ENCODE measurements at places on chromosomes 7 and 10.

- DNase-seq: no peak
These were observed 84.5 kb downstream of the SRPK2 start for GRCh38 chr7:105304040-105304895.

GRCh38 chr10:50614444-50615137, 9.2 kb downstream of the SGMS1 start:
- DNase-seq: no peak

DNA sequence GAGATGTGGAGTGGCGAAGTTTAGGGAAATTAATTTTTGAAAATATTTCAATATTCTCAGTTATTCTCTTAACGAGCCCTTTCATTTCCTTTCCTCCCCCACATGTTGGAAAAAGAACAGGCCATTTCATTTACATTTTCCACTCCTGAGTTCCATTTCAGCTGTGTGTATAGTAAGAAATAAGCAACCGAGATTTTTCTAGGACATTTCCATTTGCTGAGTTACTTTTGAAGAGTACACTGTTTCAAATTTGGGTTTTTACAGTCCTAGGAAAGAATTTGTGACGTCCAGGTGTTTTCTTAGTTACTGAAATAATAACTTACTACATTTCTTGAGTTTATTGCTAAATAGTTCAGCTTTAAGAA, 1.2 kb downstream of the SEPTIN7 start:
- DNase-seq: no peak

GRCh38 chr7:44615149-44615611, 8.8 kb downstream of the OGDH start:
- peak; percentile 41 for DNase-seq

GRCh38 chr10:17645621-17646345, 1.8 kb downstream of the STAM start:
- DNase-seq: no peak

DNA sequence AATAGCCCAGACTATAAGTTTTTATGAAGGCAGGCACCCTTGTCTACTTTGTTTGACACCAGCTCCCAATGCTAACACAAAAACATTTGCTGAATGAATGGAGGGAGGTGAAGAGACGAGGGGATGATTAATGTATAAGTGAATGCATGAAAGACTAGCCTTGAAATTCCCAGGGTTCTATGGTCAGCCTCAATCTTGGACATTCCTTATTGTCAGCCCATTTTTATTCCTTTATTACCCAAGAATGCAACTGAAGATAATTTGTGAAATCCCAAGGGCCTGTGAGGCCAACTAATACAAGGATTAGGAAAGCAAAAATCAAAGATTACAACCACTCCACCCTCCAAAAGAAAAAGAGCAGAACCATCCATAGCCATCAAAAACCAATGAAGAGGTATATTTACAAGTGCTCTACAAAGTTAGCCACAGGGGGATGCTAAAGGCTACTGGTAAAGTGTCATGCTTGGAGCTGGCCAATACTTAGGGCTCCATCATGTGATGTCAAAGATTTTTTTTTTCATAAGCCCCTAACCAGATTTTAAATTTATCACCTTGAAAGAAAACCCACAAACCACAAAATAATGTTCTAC, 40.0 kb upstream of the ASAH2 start:
- DNase-seq: no peak

DNA sequence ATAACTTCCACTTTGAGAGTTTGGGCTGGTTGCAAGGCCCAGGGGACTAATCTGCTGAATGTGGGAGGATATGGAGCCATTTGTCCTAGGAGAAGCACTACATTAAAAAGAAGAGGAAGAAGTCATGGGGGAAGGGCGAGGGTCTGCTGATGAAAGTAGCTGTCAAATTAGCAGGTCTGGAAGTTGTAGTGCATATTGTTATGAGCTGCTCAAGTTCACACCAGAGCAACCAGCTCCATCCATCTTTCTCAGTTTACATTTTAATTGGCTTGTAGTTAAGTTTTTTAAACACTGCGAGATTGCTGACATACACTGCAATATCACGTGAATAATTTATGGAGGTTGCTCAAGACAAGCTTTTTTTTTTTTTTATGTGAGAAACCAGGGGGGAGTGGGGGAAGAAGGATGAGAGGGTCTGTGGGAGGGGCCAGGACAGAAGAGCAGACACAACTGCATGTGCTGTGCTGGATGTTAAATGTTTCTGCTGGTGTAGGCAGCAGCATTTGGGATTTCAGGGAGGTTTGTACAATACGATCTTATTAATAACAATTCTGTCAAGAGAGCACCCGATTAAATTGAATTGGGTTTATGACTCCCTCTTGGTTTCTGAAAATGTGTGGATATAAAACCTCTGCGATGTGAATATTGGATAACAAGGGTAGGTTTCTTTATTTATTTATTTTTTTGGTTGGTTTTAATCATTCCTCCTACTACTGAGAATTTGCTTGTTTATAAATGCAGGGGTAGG, 759.0 kb upstream of the GALNT17 start:
- no peak for DNase-seq

- no peak for DNase-seq
These were observed 33.4 kb upstream of the NUB1 start for GRCh38 chr7:151308256-151308655.

DNA sequence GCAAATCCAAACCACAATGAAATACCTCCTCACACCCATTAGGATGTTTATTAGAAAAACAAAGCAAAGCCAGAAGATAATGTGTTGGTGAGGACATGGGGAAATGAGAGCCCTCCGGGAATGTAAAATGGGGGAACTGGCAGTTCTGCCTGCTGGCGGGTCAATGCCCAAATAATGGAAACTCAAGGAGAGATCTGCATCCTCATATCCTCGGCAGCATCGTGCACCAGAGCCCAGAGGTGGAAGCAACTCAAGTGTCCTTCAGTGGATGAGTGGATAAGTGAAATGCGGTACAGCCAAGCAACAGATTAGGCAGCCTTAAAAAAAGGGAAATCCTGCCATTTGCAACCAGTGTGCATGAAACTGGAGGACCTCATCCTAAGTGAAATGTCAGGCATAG, 325.2 kb downstream of the WDR37 start:
- DNase-seq: no peak

DNA sequence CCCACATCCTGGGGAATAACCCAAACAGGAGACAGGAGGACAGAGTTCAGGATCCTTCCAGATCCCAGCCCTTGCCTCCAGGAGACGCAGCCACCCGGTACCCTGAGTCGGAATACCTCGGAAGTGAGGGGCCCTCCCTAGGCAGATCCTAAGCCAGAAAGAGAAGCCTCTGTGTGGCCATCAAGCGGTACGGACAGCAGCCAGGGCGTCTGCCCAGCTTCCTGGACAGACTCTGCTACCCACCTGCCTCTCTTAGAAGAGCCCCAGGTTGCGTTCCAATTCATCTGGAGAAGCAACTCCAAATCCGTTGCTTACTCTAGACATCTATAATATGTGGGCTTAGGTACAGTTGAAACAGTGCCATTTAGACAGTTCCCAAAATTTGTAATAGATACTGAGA, 220.2 kb upstream of the SH2B2 start:
- DNase-seq: no peak

GRCh38 chr7:8143151-8143874, 118.7 kb downstream of the ICA1 start:
- no peak for DNase-seq

DNA sequence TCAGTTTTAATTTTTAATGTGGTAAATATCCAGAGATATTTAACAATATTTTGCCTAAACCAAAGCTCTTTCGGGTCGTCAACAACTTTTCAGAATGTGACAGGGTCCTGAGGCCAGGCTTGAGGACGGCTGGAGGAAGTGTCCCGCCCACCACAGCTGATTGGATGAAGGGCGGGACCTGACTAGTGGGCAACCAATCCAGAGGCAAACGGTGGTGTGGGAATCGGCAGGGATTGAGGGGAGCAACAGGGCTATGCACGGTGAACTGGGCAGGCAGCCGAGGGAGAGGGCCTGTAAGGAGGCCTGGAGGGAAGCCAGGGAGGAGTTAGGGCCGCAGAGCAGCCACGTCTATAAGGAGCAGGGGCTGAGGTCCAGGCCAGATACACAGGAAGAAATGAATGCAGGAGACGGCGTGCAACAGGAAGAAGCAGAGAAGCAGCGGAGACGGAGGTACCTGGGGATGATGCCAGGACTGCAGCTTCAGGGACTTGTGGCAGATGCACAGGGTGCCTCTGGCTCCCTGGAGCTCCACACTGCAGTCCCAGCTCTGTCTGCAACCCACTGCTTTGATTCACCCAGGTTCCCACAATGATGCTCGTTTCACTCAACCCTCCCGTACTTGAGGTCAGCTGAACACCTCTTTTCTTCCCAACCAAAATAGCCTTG, 46.1 kb upstream of the ZMIZ1 start:
- no peak for DNase-seq

DNA sequence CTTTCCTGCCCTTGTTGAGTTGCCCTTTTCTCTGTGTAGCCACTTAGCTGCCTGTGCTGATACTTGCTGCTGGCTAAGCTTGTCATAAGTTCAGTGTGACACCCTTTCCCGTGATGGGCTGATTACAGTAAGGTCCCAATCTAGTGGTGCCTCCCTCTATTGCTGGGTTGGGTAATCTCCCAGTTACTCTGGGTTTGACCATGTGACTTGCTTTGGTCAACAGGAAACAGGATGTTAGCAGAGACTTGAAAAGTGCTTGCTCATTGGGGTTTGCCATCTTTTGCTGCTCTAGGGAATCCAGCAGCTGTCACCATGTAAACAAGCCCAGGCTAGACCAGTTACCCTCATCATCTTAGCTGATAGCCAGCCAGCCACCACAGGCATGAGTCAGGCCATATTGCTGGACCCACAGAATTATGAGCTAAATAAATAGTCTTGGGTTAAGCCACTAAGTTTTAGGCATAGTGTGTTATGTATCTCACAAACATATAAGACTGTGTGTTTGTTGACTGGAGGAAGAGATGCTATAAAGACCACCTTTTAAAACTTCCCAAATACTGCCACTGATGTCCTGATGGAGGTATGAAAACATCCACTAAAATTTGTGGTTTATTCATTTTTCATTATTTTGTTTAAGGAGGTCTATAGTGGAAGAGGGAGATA, 4.0 kb upstream of the LEP start:
- DNase-seq: no peak

DNA sequence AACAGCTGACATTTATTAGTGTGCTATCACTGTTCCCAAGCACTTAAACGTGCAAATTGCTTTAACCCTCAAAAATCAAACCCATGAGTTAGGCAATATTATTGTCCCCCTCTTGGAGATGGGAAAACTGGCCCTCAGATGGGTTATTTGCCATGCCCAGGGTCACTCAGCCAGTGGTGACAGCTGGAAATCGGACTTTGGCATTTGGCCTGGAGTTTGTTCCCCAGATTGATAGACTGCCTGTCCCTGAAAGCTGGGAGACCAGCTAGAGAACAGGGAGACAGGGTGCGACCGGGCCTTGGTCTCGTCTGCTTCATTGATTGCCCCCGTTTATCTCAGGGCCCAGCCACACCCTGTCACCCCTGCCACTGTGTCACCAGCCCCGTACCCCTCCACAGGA, 366.3 kb upstream of the GALNT17 start:
- no peak for DNase-seq

DNA sequence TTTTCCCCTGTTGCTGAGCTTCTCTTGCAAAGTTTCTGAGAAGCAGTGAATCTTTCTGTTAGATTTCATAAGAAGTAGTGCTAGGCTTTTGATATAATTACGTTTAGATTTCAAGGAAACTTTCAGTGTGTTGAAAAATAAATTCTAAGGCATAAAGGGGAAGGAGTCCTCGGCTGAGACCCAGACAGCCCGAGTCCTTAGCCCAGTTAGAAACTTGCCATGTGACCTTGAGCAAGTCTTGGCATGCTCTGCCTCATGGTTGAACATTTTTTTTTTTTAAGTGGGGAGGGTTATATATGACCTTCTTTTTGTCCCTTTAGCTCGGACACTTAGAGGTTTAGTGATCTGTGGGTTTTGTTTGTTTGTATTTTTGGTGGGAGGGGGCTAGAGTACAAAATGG, 117.5 kb downstream of the TCF7L2 start:
- no peak for DNase-seq

- DNase-seq: no peak
These were observed 102.5 kb upstream of the PTN start for GRCh38 chr7:137446025-137446424.

- DNase-seq: peak; percentile 46
These were observed 27.6 kb downstream of the WDR86 start for GRCh38 chr7:151382079-151382885.

- DNase-seq: no peak
These were observed 18.3 kb downstream of the LEP start for GRCh38 chr7:128259131-128260061.

DNA sequence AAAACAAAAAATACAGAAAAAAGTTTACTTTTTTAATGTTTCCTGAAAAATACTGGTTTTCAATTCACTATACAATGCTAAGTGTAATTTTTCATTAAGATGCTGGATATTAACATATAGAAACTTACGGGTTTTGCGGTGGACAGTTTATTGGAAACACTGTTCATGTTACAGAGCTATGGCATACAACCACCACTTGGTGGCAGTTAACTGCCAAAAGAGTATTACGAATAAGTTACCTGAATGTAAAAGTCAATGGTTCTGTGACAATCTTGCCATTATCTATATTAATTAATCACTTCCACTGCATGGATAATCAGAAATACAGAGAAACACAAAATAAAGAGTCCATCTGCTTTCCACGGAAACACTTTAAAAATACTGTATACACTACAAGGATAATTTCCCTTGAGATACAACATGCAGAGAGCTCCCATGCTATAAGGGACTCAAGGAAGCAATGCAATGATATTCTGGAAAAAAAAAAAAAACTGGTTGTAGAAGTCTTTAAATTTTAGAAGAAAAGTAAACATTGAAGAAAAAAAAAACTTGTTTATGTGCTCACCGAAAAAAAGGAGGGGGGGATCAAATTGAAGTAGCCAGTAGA, 97.0 kb downstream of the TPK1 start:
- DNase-seq: no peak

GRCh38 chr7:129952086-129952652, 591 bp downstream of the UBE2H start:
- DNase-seq: no peak
